Head of caudate nucleus (tissue), 42 donors: ENCODE measurements at places on chromosomes 16 and 17.

- no peak for DNase-seq
Observed at GRCh38 chr16:47058295-47059086, 85.0 kb upstream of the DNAJA2 start.

GRCh38 chr17:63997341-63998048 lies 656 bp upstream of the PRR29 start:
- DNase-seq = no peak

DNA sequence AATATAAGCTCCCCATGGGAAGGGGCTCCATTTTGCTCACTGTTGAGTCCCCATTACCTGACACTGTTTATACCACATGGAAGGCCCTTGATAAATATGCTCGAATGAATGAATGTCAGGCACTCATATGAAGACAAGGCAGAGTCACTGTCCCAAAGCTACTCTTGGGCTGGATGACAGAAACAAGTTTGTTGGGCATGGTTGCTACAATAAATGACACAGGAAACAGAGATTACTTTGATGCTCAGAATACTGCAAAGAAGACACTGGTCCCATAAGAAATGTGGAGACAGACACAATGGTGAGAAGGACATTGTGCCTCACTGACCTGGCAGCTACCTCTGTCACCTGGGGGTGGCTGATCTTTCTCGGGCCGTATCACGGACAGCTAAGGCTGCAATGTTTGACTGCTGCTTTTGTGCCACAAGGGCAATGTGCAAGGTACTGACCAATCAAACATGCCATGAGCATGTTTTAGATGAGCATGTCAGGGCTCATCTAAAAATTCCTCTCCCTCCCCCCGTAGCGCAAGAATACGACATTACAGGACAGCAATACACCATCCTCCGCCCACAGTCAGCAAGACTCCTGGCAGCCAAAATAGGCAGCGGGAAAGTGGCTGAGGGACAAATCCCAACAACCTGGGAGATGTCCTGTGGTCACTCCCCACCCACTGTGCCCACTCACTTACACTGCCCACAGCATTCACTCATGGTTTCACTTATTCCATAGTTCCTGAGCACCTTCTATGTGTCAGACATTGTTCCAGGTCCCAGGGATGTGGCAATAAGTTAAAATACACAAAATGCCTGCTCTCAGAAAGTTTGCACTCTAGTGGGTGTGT lies 5.0 kb downstream of the PIK3R6 start:
- DNase-seq = no peak

DNA sequence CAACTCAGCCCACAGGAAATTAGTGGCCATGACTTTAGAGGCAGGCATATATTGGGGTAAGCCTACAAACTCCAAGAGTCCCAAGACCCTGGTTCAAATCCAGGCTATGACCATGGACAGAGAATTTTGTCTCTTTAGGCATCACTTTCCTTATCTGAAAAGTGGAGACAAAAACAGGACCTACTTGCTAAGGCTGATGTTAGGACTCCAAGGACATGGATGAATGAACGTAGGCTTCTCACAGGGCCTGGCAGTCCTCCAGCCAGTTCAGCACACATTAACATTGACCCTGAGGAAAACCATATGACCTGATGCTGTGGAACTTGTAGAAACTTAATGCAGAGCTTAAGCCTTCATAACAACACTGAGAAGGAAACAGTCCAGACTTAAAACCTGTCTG lies 1.4 kb downstream of the FKBP10 start:
- DNase-seq = no peak

- DNase-seq = peak; percentile 78
Observed at GRCh38 chr17:18074566-18075272, 13.0 kb upstream of the DRG2 start.

DNA sequence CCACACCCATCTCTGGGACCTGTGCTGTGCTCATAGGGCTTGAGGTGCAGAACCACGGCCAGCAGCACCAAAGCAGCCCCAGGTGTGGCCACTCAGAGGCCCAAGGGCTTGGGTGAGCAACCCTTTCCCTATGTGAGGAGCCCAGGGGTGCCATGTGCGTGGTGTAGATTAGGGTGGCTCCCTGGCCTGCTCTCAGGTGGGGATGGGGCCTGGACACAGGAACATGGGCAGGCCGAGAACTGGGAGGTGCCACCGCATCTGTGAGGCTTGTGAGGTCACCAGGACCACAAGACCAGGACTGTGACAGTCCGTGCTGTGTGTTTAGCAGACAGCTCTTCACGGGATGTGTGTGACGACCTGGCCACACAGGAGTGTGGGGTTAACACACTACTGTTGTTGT lies 103.5 kb upstream of the ZNF750 start:
- DNase-seq = no peak

DNA sequence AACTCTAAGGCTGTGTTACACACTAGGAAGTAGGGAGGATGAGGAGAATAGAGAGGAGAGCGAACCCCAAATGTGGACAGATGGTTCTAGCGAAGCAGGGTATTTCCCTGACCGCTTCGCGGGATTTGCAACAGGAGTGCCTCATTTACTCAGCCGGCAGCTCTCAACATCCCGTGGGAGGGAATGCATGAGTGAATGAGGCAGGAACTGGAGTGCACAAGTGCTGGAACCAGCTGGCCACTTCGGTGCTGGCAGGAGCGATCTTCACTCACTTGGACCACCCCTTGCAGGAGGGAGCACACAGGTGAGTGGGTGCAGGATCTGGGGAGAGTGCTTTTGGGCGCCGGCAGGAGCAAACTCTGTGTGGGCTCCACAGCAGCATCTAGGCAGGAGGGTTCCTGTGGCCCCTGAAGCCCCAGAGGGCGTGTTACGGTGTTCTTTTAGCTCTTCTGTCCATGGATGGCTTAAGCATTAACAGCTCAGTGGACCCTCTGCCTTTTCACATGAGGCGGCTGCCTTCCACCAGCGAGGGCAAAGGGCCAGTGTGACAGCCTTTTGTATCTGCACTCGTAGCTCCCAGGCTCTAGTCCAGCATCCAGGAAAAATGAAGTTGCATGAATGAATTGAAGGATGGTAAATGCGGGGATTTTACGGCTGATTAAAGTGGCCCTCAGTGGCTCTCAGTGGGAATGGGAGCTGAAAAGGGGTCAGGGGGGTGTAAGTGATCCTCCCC lies 17.4 kb upstream of the ZNHIT3 start:
- DNase-seq = no peak

DNA sequence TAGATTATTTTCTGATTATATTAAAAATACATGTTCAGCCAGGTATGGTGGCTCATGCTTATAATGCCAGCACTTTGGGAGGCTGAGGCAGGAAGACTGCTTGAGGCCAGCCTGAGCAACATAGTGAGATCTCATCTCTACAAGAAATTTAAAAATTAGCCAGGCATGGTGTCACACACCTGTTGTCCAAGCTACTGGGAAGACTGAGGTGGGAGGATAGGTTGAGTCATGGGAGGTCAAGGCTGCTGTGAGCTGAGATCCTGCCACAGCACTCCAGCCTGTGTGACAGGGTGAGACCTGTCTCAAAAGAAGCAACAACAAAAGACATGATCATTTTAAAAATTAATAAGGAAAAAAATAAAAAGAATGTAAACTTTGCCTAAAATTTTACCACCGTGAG lies 40.7 kb downstream of the PRAC1 start:
- DNase-seq = no peak

GRCh38 chr16:87178177-87178863 lies 138.9 kb downstream of the C16orf95 start:
- DNase-seq = no peak
